Heart left ventricle (tissue), 16 donors: ENCODE measurements at places on chromosomes 2 and 18.

DNA sequence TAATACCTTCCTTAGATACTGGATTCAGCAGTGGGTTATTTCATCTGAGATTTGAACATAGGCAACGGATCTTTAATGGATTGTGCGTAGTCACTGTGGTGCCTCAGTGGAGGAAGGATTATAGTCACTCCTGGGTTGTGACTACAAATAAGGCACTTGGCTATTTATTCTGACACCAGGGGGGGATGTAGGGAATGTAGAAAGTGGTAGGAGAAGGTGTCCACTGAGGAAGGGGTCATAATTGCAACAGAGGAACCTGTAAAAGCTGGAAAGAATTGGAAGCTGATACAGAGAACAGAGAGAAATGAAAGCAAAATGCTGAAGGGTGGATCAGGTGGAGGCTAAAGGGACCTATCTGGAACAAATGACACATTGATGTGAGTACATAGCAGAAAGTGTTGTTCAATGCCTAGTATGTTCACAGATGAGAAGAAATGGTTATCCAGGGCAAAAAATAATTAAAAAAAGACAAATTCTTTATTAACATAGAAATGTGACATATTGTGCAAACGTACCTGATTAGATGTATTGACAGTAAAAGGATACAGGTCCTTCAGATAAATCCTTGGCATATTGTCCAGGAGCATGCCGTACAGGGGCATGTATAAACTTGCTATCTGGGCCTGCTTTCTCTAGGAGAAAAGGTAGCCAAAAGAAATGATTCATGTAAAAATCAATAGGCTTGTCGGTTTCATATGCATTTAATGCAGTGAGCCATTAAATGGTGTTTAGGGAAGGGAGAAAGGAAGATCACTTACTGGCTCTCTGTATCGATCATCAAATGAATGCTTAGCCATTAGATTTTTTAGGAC, 91.2 kb upstream of the CCDC195 start:
- no peak for DNase-seq
- no peaks in the 10 kb centered on the region for H3K36me3 ChIP-seq
- H3K27ac ChIP-seq: no peak overlapping the region
- H3K27me3 ChIP-seq: no peaks in the 10 kb centered on the region
- H3K4me1 ChIP-seq: no peaks in the 10 kb centered on the region

- H3K27me3 ChIP-seq: no peaks in the 10 kb centered on the region
- H3K36me3 ChIP-seq: no peaks in the 10 kb centered on the region
- H3K4me3 ChIP-seq: no peak overlapping the region
Observed at GRCh38 chr2:3913166-3913565, 209.8 kb downstream of the DCDC2C start.

GRCh38 chr2:83874712-83875430, 584.2 kb downstream of the SUCLG1 start:
- H3K27ac ChIP-seq: no peak overlapping the region
- no peaks in the 10 kb centered on the region for H3K4me1 ChIP-seq
- no peaks in the 10 kb centered on the region for H3K27me3 ChIP-seq
- no peak for DNase-seq

- no peak for DNase-seq
- H3K4me3 ChIP-seq: no peak overlapping the region
- no peaks in the 10 kb centered on the region for H3K27me3 ChIP-seq
- no peaks in the 10 kb centered on the region for H3K4me1 ChIP-seq
Observed at GRCh38 chr18:35424356-35424755, 47.2 kb upstream of the ZNF396 start.
